ENCODE measurements at places on chromosomes 5 and 9.

- no peak for DNase-seq
These were observed 41.4 kb upstream of the CPLX2 start for GRCh38 chr5:175829813-175830585.

DNA sequence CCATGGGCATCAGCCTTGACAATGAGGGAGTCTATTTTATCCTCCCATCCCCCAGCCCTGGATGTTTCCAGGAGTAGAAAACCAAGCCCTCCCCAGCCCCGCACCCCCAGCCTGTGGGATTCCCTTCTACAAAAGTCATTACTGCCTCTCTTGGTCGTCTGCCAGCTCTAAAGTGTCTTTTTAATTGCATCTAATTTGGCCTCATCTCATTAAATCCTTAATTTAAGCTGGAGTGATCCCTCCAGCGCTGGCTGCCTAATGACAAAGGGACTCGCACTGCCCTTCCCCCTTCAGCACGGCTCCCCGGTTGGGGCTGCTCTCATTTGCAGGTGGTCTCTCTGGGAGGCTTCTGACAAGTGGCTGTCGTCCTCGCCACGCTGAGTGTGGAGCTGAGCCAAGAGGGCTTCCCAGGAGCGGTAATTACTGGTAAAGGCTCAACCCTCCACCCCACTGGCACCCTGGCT lies 107.9 kb upstream of the ALDH1B1 start:
- no peak for DNase-seq

GRCh38 chr5:123786411-123786810 lies 274.4 kb downstream of the CSNK1G3 start:
- no peak for DNase-seq

DNA sequence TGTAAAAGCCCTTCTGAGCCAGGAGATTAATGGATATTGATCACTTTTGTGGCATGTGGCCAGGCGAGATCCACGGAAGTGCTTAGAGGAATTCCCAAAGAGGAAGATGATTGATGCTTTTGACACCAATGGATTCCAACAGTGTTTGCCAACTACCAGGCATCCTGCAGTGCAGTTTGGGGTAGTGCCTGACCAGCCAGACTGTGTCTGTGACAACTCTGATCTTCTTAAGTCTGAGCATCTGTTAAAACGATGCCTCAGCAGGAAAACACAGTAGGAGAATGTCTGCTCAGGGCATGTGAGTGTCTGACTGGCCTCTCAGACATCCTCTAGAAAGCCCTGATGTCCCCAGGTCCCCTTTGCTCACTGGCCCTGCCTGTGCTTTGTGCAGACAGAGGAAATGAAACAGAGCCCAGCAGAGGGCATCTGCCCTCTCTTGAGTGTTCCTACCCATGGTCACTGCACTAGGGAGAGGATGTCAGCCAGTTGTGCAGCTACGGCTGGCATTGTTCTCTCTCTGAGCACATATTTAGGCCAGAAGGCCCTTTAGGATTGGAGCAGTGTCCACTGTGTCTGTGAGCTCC lies 57.0 kb downstream of the TRPC7 start:
- DNase-seq, result no peak

- no peak for DNase-seq
These were observed 280.2 kb downstream of the CDK5RAP2 start for GRCh38 chr9:120299785-120300184.

DNA sequence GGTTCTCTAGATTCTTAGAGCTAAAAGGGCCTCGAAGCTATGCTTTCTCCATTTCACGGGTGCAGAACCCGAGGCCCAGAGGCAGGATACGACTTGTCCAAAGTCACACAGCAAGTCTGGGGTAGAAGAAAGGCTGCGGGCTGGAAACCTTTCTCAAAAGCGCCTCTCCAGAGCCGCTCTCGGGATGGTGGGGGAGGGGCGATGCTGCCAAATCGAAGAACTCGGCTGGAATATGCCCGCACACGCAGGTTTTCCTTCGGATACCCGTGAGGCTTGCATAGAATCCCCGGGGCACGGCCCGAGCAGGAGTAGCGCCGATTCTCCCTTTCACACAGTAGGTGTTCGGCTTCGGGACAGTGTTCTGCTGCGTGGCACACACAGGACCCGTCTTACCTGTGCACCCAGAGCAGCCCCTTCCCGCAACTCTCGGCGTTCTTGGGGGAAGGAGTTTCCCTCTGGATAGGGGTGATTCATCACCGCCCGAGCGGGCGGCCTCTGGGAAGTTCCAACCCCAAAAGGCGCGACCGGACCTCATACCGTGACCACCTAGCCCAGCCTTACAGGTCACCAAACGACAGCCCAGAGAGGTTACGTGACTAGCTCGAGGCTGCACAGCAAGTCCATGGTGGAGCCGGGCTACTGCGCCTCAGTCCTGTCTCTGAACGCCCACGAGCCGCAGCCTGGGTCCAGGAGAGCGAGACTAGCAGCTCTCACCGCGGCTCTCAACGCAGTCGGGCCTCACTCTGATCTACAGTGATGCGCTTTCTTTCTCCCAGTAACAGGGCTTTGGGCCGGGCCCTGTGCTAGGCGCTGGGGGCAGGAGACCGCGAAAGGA lies 4.1 kb downstream of the PAX5 start:
- DNase-seq, result no peak

Data from activated CD4-positive, alpha-beta T cell treated with anti-CD3 and anti-CD28 coated beads for 1 hour (primary cell).